AG04449 (cell line): ENCODE measurements at places on chromosomes 11 and 22.

DNA sequence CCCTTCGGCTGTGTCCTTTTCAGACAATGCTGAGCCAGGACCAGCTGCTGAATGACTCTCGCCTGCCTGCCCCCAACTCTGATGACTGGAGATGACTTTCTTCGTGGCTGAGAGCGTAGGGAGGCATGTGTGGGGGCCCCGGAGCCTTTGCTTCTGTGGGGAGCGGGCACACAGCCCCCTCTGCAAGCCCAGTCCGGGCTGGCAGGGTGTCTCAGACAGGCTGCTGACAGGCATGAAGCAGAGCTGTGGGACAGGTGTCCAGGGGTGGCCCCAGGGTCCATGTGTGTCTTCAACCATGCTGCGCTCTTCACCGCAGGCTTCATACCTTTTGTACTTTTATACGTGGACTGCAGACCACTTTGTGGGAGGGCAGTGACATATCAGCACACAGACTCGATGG lies 16.6 kb downstream of the CYB5R2 start:
- DNase-seq, result no peak

DNA sequence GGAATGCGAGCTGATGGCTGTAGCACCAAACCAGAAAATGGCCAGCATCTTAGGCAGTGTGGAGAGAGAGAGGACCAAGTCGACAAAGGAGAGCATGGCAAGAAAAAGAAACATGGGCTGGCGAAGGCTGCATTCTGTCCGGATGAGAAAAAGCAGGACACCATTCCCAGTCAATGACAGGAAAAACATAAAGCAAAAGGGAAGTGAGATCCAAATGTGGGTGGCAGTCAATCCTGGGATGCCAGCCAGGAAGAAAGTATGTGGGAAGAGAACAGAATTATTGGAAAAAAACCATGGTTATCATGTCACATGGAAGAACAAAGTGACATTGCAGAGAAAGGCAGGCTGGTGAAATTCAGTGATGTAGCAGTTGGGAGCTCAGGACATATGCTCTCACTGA lies 36.9 kb upstream of the OR56A1 start:
- DNase-seq, result no peak

DNA sequence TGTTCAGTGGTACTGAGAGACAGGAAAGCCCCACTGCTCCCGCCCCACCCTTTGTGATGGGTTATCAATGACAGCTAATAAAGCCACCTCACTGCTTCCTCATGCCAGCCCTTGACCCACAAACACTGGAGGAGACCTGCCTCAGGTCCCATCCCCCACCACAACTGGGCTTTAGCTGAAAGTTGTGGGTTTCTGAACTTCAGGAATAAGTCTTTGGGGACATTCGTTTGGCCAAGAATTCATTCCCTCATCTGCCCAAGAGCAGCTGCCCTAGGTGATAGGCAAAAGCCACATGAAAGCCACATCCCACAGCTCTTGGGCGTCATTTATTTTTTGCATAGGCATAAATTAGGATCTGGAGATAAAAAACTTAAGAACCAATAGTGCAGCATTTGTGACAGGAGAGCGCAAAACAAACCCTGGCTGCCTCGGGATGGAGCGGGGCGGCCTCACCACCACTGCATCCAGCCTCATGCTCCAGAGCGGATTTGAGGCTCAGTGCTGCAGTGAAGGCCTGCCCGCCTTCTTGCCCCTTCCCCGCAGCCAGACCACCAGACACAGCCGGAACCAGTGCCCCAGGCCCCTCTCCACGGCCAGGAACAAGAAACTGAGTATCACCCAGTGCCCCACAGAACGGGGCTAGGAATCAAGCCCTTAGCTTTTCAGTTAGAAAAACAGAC lies 21.2 kb downstream of the SUN2 start:
- no peak for DNase-seq

- no peak for DNase-seq
Measured at GRCh38 chr11:1433977-1434640, 44.4 kb downstream of the BRSK2 start.

DNA sequence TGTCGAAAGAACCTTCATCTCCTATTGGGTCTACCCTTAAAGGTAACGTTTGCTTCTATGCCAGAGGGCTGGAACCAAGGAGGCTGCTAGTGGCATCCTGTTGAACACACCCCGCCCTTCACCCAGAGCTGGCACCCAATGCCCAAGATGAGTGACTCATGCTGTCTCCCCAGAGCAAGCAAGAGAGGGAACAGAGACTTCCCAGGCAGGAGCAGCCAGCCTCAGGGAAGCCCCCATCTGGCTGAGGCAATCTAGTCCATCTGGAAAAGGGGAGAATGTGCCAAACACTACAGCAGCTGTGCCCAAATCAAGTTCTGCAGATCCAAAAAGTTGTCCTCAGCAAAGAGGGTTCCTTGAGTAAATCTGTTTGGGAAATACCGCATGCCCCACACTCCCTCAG lies 91.9 kb upstream of the TP53I11 start:
- DNase-seq, result no peak

- no peak for DNase-seq
Measured at GRCh38 chr11:72224564-72225410, at the start of gene INPPL1. Gene INPPL1, plus strand, starts transcription at chr11:72224767. Its CDS starts 218 bp downstream, at chr11:72224985.

DNA sequence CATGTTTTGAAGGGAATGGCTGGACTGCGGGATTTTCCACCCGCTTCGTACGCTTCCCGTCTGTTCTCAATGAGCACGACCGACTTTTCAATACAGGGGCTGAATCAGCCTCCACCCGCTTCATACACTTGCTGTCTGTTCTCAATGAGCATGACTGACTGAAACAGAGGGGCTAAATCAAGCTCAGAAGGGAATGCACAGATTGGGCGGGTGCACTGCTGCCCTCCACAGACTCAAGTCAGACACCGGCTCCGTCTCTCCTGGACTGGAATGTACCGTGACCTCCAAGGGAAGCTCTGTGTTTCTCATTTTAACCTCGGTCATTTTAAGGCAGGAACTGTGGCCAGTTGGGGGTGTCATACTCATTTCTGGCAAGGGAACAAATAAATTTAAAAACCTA lies 48.5 kb downstream of the BRD1 start:
- no peak for DNase-seq

- DNase-seq, result no peak
Measured at GRCh38 chr22:23387827-23388516, 192.1 kb downstream of the IGLL1 start.

GRCh38 chr22:29073618-29074275 lies 912 bp downstream of the KREMEN1 start:
- DNase-seq, result no peak
